ENCODE measurements at places on chromosomes 13 and 19.

- no peak for DNase-seq
These were observed 7.4 kb downstream of the BRD4 start for GRCh38 chr19:15324791-15325519.

DNA sequence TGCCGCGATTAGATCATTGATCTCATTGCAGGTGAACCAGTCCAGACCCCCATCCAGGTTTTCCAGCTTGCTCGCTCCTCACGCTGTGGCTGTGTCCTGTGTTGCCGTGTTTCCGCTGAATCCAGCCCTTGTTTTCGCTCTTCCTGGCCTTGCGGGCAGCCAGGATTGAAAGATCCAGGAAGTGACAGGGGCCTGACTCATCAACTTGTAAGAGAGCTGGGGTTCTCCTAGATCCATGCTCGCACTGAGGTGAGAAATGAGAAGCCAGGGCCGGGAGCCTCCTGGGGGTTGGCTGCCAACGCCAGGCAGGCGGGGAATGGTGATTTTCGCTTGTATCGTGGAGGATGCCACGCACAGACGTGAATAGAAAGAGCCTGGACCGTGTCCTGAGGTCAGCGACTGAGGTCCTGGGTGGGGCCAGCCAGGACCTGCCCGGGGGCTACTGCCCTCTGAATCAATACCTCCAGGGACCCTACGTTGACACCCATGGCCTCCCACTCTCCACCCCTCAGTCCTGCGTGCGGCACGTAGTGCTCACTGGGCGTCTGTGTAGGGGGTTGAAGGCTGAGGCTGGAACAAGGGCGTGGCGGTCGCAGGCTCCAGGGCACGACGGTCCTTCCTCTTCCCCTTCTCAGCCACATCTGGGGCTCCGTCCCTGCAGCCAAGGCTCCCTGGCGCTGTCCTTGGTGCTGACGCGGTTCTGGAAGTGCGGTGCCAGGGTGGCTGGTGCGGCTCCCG, 7.3 kb upstream of the PTPRH start:
- peak; percentile 77 for DNase-seq

DNA sequence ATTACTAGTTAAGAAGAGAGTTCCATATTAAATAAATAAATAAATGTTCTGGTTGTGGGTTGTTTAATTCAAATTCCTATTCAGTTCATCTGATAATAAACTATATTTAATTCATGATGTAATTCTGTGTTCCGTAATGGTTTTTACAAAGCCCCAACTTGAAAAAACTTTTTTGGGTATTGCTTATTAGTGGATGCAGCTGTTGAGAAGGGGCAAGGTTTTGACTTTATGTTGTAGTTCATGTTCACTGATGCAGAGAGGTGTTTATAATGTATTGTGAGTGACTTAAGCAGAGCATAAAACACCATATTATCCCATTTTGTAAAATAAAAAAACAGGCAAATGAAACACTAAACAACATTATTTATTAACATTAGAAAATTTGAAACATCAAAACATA, 107.3 kb upstream of the TNFSF11 start:
- DNase-seq = no peak

- DNase-seq = no peak
These were observed 15.8 kb downstream of the NDUFB7 start for GRCh38 chr19:14555918-14556661.

- DNase-seq = no peak
These were observed 47.9 kb upstream of the C13orf42 start for GRCh38 chr13:51158880-51159518.

DNA sequence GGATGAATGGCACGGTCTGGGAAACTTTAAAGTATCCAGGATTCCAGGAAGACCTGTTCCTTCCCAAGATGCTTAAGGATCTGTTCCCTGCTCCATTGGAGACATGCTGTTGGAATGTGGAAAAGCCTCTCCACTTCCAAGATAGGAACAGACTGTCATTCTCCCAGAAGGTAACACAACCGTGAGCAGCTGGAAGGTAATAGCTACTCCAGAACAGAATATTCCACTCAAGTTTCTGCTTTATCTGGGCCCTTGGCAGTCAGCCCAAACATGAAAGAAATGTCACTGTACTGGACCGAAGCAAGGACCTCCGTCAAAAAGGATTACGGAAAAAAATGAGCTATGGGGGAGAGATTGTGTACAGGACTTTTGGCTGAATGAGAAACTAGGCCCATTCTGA, 420.9 kb upstream of the NBEA start:
- DNase-seq = no peak

- no peak for DNase-seq
These were observed 14.3 kb upstream of the QTRT1 start for GRCh38 chr19:10686661-10687517.

- no peak for DNase-seq
These were observed 6.4 kb upstream of the ZNF333 start for GRCh38 chr19:14683439-14683838.

DNA sequence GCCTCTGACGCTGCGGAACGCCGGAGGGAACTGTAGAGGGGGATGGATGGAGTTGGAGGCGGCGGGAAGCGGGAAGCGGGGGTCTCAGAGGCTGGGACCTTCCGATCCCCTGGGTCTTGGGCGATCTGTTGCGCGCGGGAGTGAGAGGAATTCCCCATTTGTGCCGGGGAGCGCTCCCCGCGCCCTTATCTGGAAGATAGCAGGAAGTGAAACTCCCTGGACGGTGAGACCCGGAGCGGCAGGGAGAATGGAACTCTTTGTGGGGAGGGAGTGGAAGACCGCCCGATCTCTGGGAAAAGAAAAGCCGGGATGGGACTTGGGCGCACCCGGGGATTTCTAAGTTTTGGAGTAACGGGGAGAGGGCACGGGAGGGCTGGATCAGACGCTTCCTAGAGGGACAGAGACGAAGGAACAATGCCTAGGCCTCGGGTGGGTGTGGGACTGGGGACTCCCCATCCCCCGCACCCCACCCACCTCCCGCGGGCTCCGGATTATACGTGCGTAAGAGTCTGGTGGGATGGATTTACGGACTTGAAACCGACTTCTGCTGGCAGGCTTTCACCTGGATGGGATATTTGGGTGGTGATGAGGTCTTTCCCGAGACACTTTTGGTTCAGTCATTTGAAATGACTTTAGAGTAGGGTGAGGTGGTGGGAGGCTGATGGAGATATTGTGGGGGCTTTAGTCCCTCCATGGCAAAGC, 495 bp downstream of the LSR start:
- no peak for DNase-seq

DNA sequence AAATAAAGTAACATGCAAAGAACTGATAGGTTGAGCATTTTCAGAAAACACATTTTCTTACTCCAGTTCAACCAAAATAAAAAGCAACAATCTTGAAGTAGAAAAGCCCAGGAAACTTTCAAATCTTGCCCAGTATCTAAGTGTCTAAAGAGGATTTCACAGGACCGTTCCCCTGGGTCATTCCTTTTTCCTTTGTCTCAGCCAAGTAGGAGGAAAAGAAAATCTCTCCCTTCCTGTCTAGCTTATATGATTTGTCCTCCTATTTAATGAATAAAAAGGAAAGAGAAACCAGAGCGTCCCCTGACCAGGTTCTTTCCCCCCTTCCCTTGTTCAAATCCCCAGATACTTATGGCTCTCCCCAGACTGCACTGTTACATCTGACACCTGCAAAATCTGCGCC, 248.0 kb downstream of the KCTD12 start:
- DNase-seq = no peak

DNA sequence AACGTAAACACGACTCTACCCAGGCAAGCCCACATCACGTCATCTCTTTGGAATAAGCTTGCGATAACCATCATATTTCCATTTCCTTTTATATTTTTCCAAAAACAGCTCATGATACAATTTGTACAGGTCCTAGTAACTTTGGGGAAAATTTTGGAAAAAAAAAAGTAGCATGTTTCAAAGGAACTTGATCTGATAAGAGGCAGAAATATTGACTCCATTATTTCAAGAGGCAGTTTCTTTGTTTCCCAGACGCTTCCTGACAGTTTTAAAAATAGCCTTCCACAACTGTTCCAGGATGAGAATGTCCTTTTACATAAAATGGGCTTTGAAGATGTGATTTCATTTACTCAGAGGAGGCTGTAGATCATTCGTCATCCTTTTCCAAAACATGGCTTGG, 23.1 kb downstream of the KLF2 start:
- no peak for DNase-seq

DNA sequence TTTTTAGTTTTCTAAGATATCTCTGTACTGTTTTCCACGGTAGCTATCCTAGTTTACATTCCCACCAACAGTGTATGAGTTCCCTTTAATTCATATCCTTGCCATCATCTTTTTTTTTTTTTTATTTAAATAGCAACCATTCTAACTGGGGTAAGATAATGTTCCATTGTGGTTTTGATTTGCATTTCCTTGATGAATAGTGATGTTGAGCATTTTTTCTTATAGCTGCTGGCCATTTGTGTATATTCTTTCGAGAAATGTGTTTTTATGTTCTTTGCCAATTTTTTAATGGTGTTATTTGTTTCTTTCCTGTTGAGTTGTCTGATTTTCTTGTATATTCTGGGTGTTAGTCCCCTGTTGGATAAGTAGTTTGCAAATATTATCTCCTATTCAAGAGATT, 454.8 kb downstream of the DACH1 start:
- no peak for DNase-seq

GRCh38 chr13:41756198-41756880, 204.6 kb downstream of the VWA8 start:
- DNase-seq = peak; percentile 20

GRCh38 chr13:76823969-76824368, 62.2 kb downstream of the KCTD12 start:
- DNase-seq = no peak

- no peak for DNase-seq
These were observed 54.8 kb upstream of the HMGB1 start for GRCh38 chr13:30520571-30520970.

- no peak for DNase-seq
These were observed 1.8 kb upstream of the ATP4A start for GRCh38 chr19:35565016-35565856.

GRCh38 chr13:24254146-24254841, 55.1 kb upstream of the C1QTNF9 start:
- DNase-seq = peak; percentile 86

- DNase-seq = no peak
These were observed 12.6 kb downstream of the FFAR2 start for GRCh38 chr19:35460608-35461007.

DNA sequence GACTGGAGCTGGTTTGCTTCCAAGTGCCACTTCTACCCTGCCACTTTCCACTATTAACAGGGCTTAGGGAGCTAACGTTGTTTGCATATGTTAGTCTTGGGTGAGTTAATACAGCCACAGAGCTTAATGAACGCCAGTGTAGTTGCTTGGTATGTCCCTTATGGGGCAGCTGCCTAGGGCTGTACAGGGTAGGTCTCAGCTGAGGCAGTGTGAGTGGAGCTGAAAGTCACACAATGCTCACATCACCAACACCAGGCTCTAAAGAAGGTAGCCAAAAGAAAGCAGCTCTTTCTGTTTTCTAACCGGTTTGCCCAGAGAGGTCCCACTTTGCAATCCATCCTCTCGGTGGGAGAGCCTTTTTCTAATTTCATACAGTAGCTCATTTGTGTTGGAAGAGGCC, 186.2 kb downstream of the RGCC start:
- DNase-seq = no peak

- DNase-seq = no peak
These were observed at the start of gene C13orf46 for GRCh38 chr13:113973218-113974164. Gene C13orf46 (minus strand): TSS chr13:113974076. CDS start chr13:113973997, 79 bp downstream.

DNA sequence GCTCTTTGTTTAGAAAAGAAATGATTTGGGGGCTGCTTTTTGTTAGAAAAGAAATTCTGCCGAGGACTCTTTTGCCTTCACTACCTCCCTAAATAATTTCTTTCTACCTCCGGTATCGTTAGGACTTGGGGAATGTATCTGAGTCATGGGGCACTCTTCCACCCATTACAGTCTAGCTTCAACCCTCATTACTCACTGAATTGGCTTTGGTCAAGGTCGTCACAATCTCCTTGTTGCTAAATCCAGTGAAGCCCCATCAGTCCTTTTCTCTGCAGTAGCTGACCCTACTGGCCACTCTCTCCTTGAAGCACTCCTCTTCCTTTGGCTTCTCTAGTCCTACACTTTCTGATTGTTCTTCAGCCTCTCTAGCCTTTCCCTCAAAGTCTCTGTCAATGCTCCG, 34.0 kb downstream of the WDR87 start:
- no peak for DNase-seq

GRCh38 chr19:53161123-53161522, 2.3 kb upstream of the ZNF347 start:
- DNase-seq = no peak

All from SIG-M5 (cell line).